Non-pigmented ciliary epithelial cell (primary cell): ENCODE measurements at places on chromosomes 7 and 10.

DNA sequence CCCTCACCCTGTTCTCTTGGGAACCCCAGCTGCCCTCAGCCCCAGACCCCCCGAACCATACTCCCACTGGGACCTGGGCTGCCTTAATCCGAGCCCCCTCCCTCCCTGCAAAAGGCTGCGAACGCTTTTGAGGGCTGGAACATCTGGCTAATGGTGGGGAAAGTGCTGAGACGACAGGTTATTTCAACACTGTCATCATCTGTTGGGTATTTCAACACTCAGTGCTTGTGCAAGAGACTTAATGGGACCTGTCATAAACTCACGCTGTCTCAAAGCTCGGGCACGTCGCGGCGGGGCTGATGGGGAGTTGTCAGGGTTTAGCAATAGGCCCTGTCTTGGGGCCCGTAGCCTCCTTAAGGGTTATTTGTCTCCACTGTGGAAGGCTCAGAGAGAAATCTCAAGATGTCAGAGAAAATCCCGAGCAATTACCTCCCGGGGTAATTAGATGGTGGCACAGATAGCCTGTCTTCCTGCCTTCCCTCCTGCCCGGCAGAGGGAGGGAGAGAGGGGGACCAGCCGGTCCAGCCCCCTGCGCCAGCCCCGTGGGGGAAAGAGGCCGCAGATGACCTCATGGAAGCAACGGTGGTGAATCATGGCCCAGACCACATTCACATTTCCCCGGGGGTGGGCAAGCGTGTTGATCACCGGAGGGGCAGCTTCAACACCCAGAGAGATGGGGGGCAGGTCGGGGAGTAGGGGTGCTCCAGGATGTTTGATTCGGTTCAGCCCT lies 88.7 kb upstream of the MYL10 start:
- DNase-seq, result no peak

DNA sequence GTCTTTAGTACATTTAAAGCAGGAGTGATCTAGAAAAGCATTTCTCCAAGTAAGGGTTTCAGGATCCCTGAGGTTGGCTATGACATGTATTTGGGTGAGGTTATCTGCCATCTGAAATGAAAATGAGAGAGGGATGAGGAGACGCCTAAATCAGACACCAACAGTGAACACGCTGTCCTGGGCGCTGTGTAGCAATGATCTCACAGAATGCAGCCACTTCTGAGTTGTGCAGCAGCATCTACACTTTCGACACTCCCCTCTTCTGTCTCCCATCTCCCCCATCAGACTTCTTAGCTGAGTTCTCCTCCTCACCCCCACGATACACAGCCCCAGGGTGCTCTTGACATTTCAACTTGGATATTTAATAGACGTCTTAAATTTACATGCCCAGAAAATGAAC lies 95.4 kb downstream of the SVIL start:
- no peak for DNase-seq

DNA sequence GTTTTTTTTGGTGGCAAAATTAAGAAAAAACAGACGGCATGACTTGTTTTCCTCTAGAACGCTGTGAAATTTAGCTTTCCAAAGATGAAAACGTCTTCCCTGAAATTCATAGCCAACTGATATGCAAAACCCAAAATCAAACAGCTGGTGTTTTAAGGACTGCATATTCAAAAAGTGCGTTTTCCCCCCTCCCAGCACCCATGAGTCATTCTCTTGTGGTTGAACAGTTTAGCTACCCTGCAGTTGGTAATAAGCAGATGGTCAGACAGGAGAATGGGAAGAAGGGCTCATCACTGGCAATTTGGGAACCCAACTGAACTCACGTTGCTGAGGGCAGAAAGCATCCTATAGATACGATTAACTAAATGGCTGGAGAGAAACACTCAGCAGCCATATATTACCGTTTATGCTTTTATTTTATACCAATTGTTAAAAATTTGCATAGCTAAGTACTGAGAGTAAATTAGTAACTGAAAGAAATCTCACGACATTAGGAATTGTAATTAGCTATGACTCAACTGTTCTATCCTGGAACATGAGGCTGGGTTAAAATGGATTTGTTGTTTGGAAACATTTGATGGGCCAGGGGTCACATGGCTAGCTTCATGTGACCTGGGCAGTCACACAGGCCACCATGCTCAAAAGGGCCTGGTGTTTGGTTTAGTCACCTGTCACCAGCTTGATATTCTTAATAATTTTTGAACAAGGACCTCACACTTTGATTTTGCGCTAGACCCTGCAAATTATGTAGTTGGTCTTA lies 343.1 kb downstream of the PHTF2 start:
- peak; percentile 9 for DNase-seq

GRCh38 chr10:8052956-8053445 lies 1.5 kb upstream of the GATA3 start:
- DNase-seq, result no peak

DNA sequence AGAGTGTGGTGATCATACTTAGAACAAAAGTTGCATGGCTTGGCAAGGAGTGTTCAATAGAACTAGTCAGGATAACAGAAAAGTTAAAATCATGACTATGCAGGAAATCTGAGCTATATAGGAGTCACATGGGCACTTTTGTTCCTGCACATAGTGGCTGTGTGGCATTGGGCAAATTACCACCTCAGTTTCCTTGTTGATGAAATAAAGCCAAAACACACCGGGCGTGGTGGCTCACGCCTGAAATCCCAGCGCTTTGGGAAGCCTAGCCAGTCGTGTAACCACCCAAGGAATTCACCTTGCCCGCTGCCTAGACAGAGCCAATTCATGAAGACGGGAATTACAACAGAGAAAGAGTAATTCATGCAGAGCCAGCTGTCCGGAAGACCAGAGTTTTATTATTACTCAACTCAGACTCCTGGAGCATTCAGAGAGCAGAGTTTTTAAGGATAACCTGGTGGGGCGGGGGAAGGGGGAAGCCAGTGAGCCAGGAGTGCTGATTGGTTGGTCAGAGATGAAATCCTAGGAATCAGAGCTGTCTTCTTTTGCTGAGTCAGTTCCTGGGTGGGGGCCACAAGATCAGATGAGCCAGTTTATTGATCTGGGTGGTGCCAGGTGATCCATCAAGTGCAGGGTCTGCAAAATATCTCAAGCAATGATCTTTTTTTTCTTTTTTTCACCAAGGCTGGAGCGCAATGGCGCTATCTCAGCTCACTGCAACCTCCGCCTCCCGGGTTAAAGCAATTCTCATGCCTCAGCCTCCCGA lies 6.4 kb upstream of the MKRN1 start:
- DNase-seq, result no peak

DNA sequence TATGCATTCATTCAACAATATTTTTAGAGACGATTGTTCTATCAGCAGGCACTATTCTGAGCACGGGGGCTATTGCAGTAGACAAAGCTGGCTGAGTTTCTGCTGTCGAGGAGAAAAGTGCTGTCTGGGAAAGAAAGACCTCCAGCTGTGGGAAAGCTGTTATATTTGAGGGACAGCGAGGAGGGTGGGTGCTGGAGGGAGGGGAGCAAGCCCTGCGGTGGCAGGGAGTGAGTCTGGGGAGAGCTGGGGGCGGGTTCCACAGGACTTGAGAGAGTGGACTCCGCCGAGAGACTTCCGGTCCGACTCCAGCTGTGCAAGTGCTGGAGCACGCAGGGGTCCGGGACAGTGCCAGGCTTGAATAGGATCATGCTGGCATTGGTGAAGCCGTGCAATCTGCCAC lies 602.1 kb upstream of the FOXK1 start:
- DNase-seq, result no peak
